Mesendoderm (in vitro differentiated cells): ENCODE measurements at places on chromosomes 5 and 9.

- H3K4me3 ChIP-seq: no peak overlapping the region
- no peaks in the 10 kb centered on the region for H3K4me1 ChIP-seq
Observed at GRCh38 chr5:43582082-43583005, 20.6 kb upstream of the NNT start.

- no peak overlapping the region for H3K4me3 ChIP-seq
- no peaks in the 10 kb centered on the region for H3K36me3 ChIP-seq
- no peak for DNase-seq
Observed at GRCh38 chr9:96720435-96720834, 57.5 kb downstream of the ZNF510 start.

DNA sequence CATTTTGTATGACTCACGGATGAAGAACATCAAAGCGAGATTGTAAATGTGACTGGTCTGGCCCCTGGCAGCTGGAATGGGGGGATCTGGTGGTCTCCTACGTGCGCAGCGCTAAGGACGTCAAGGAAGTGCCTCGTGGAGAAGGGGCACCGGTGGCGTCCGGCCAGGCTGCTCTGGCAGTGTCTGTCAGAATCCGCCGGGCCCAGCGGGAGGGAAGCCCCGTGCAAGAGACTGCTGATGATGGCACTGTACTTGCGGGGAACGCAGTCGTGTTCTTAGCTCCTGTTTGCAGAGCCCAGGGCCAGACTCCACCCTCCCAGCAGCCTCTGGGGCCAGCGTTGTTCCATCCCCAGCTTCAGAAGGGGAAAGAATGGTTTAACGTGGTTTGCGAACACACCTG is 75.5 kb downstream of the COL5A1 start:
- no peaks in the 10 kb centered on the region for H3K4me1 ChIP-seq
- no peak overlapping the region for H3K4me3 ChIP-seq
- no peak for DNase-seq
- peaks cover 11% of the 10 kb centered on the region for H3K36me3 ChIP-seq
- H3K27me3 ChIP-seq: no peaks in the 10 kb centered on the region

- H3K27me3 ChIP-seq: no peaks in the 10 kb centered on the region
- no peaks in the 10 kb centered on the region for H3K36me3 ChIP-seq
- H3K27ac ChIP-seq: no peak overlapping the region
- H3K4me3 ChIP-seq: no peak overlapping the region
- H3K4me1 ChIP-seq: peaks cover 10% of the 10 kb centered on the region
Observed at GRCh38 chr5:39019254-39019653, 54.9 kb downstream of the RICTOR start.

DNA sequence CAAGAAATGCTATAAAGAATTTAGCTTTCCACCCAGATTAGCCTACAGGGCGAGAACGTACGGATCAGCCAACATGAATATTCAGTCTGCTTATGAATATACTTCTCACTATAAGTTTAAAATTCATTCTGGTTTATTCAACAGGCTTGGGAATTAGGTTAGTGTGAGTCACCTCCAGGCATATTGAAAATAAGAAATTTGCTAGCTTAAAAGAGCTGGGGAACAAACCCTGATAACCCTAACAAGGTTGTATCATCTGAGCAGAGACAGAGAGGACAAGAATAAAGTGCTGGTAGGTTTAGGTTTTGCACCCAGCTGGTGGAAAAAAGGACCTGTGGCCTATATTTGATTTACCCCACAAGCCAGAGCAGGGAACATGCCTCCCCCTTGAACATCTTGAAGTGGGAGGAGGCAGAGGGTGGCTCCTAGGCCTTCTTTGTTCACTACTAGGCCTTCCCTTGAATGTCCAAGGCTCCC is 12.3 kb downstream of the FNBP1 start:
- no peak overlapping the region for H3K27ac ChIP-seq
- no peaks in the 10 kb centered on the region for H3K36me3 ChIP-seq
- no peak for DNase-seq
- H3K4me3 ChIP-seq: no peak overlapping the region
- H3K4me1 ChIP-seq: no peaks in the 10 kb centered on the region
- no peaks in the 10 kb centered on the region for H3K27me3 ChIP-seq

DNA sequence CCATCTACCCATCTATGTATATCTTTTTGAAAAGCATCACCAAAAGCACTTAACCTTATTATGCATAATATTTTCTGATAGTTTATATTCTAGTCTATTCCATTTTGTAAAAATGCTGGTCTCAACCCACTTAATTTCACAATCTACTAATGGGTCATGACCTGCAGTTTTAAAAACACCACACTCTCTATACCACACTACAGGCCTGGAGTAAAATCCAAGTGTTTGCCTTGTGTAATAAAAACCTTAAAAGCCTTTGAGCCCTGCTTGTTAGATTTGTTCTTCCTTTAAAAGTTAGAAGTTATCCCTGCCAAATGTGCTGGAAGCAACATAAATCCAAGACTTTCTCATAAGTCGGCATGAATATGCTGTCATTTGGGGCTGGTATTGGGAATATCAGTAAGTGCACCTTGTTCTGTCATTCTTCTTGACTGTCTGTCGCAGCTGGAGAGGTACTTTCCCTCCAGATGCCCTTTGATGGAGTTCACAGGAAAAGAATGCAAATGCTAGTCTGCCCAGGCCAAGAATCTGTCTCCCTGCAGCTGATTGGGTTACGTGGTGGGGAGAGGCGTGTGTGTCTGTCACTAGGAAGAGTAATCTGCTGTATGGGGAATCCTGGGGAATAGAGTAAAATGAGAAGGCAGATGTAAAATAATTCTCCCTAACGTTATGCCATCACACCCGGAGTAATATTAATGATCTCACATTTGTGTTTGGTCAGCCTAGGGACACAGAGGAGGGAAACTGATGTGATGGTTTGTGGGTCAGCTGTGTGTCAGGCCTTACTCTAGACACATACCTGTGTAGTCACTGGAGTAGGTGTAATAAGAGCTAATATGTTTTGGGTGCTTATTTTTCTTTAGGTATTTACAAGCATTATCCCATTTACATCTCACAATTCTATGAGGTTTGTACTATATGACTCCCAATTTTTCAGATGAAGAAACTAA is 79.4 kb downstream of the ZNF366 start:
- H3K27ac ChIP-seq: no peak overlapping the region
- no peaks in the 10 kb centered on the region for H3K36me3 ChIP-seq
- no peaks in the 10 kb centered on the region for H3K27me3 ChIP-seq
- DNase-seq: peak; percentile 63
- H3K4me1 ChIP-seq: no peaks in the 10 kb centered on the region

DNA sequence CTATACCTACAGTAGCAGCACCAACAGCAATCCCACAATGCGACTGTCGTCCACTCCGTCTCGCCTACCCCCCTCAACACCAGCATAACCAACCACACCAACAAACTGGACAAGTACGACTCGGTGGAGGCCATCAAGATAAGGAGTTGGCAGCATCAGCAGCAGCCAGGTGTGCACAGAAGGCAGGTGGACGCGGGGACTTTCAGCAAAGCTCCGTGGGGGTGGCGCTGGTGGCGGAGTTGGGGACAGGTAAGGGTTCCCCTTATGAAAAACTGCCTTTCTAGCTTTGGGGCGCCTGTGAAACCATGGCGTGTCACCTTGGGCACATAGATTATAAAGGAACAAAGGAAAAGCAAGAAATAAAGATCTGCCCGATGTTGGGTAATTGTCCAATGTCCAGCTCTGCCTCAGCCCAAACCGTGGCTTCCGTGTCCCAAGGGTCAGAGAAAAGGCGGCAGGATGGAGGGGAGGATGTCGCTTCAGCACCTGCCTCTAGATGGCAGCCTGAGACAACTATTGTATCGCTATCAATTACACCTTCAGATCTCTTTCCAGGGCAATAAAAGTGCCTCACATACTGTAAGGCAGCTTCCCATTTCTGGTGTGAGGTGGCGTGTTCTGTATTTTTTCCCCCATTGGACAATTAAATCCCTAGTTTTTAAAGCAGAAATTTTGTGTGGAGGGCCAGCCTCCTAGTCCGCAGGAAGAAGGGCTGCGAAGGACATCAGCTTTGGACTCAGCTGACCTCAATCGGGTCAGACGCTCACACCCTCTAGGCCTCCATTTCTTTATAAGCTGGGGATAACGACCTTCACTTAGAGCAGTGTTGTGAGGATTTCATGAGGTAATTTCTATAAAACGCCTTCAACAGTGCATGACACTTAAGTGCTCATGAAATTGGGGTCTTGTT is 58.8 kb downstream of the MTRR start:
- H3K27ac ChIP-seq: no peak overlapping the region
- H3K36me3 ChIP-seq: no peaks in the 10 kb centered on the region
- no peaks in the 10 kb centered on the region for H3K4me1 ChIP-seq
- no peaks in the 10 kb centered on the region for H3K27me3 ChIP-seq

DNA sequence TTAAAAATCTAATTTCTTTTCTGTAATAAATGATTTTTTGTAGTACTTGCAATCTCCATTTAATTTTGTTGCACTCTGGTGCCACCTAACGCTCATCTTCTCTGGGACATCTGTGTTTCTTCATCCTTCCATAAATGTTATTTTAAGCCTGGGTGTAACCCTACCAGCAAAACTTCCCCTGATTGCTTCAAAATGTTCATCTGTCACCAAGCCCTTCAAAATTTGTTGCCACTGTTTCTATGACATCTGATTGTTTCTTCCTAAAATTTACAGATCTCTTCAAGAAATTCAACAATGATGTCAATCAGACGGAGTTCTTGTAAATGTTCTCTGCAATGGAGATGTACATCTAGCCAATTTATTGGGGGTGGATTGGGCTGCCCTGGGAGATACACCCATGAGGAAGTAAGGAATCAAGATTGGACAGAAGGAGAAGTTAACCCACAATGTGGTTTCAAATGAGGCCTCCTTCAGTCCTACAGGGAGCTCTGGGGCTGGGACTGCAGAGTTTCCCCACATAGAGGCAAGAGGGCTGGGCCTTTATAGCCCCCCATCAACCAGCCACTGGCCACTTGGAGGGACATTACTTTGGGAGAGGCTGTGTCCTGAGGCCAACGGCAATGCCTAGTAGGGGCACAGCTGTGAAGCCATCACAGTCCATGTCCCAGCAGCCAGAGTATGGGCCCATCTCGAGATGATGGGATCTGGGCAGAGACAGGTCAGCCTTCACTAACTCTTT is 23.3 kb downstream of the MCTP1 start:
- H3K36me3 ChIP-seq: no peaks in the 10 kb centered on the region
- H3K27ac ChIP-seq: no peak overlapping the region
- no peaks in the 10 kb centered on the region for H3K27me3 ChIP-seq
- peak; percentile 23 for DNase-seq
- no peaks in the 10 kb centered on the region for H3K4me1 ChIP-seq

- no peak overlapping the region for H3K4me3 ChIP-seq
- no peaks in the 10 kb centered on the region for H3K36me3 ChIP-seq
- H3K27me3 ChIP-seq: no peaks in the 10 kb centered on the region
- peak; percentile 8 for DNase-seq
- no peak overlapping the region for H3K27ac ChIP-seq
Observed at GRCh38 chr5:1068204-1068894, 43.5 kb downstream of the SLC12A7 start.

- no peaks in the 10 kb centered on the region for H3K36me3 ChIP-seq
- no peak overlapping the region for H3K27ac ChIP-seq
- H3K4me1 ChIP-seq: no peaks in the 10 kb centered on the region
- no peaks in the 10 kb centered on the region for H3K27me3 ChIP-seq
Observed at GRCh38 chr9:69674716-69675438, 2.7 kb upstream of the APBA1 start.

GRCh38 chr9:127792417-127793031 is 6.7 kb downstream of the CDK9 start:
- no peak overlapping the region for H3K27ac ChIP-seq
- peaks cover 28% of the 10 kb centered on the region for H3K36me3 ChIP-seq
- H3K27me3 ChIP-seq: no peaks in the 10 kb centered on the region
- no peaks in the 10 kb centered on the region for H3K4me1 ChIP-seq

DNA sequence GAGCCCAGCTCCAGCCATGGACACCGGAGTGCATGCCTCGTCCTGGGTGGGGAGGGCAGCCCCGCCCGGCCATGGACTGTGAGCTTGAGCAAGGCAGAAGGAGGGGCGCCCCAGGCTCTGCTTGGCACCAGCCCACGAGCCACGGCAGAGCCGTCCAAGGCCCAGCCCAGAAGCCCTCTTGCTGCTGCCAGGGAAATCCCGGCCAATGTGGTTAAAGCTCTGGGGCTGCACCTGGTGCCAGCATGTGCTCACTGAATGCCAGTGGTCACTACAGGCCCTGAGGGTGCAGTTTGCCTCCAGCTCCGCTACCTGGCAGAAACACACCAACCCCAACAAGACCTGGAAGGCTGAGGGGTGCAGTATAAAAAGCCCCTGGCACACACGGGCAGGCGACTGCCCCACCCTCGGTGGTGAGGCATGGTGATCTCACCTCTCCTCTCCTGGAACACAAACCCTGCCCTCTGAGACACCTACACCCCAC is 11.8 kb downstream of the BRD3 start:
- no peaks in the 10 kb centered on the region for H3K4me1 ChIP-seq
- peaks cover 1% of the 10 kb centered on the region for H3K36me3 ChIP-seq
- DNase-seq: no peak
- H3K27ac ChIP-seq: no peak overlapping the region

GRCh38 chr5:121121786-121122185 is 657.7 kb downstream of the PRR16 start:
- no peaks in the 10 kb centered on the region for H3K27me3 ChIP-seq
- DNase-seq: peak; percentile 65
- H3K4me1 ChIP-seq: no peaks in the 10 kb centered on the region
- no peak overlapping the region for H3K4me3 ChIP-seq
- H3K27ac ChIP-seq: no peak overlapping the region
- H3K36me3 ChIP-seq: no peaks in the 10 kb centered on the region

GRCh38 chr5:10668697-10669096 is 92.3 kb downstream of the DAP start:
- H3K4me1 ChIP-seq: no peaks in the 10 kb centered on the region
- no peak overlapping the region for H3K4me3 ChIP-seq
- no peak overlapping the region for H3K27ac ChIP-seq
- H3K36me3 ChIP-seq: no peaks in the 10 kb centered on the region
- no peaks in the 10 kb centered on the region for H3K27me3 ChIP-seq

- no peaks in the 10 kb centered on the region for H3K36me3 ChIP-seq
- no peak for DNase-seq
- H3K27me3 ChIP-seq: no peaks in the 10 kb centered on the region
- no peak overlapping the region for H3K4me3 ChIP-seq
Observed at GRCh38 chr5:388266-389196, 54.4 kb upstream of the EXOC3 start.

DNA sequence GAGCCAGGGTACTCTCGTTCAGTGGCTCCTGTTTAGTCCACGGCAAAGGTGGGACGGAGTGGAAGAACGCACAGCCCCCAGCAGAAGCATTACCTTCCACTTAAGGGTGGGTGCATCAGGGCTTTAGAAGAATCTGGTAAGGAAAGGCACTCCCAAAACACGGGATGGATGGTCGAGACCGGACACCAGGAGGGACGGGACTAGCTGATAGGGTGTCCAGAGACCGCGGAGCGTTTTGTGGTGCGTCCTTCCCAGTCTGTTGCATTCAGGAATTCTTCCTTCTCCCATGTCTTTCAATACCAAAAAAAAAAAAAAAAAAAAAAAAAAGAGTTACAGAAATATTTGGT is 545 bp upstream of the CTSV start:
- peaks cover 2% of the 10 kb centered on the region for H3K4me1 ChIP-seq
- peaks cover 2% of the 10 kb centered on the region for H3K36me3 ChIP-seq
- H3K4me3 ChIP-seq: peak overlapping the region; percentile 57
- peak overlapping the region; percentile 86 for H3K27ac ChIP-seq
- H3K27me3 ChIP-seq: no peaks in the 10 kb centered on the region

DNA sequence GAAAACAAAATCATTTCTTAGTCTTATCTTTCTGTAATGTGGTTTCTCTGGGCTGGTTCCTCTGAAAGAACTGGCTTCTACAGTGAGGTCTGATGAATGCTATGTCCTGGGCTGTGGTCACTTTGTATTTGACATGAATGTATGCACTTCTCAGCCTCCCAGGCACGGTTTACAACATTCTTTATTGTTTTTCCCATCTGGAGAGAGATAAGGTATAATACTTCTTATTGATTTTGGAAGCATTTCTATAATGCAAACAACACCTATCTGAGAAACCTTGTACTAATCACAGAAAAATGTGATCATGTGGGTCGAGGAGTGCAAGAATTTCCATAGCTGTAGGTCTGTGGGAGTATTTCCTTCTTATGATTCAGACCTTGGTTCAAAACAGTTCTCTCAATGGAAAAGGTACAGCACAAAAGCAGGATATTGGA is 46.9 kb downstream of the ACTBL2 start:
- no peak overlapping the region for H3K4me3 ChIP-seq
- H3K27me3 ChIP-seq: no peaks in the 10 kb centered on the region
- no peaks in the 10 kb centered on the region for H3K4me1 ChIP-seq
